Stimulated activated CD4-positive, alpha-beta T cell treated with anti-CD3 and anti-CD28 coated beads, Interleukin-4, amount 100 ng/mL, for 48 hours (primary cell): ENCODE measurements at places on chromosomes 4 and X.

DNA sequence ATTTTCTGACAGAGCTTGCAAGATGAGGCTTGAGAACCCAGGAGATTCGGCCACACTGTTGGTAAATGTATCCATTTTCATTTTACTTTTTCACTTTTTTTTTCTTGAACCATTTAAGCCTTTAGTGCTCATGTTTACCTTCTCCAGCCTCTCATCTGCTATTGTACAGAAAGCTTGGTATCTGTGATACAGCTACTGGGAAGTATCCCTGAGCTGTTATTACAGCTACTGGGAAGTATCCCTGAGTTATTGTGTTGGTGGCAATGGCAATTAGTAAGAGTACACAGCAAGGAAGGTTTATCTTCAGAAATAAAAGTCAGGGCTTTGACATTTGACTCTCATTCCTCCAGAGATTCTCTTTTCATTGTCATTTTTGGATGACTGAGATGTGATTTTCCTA is 11.8 kb downstream of the CTSO start:
- no peak for DNase-seq

DNA sequence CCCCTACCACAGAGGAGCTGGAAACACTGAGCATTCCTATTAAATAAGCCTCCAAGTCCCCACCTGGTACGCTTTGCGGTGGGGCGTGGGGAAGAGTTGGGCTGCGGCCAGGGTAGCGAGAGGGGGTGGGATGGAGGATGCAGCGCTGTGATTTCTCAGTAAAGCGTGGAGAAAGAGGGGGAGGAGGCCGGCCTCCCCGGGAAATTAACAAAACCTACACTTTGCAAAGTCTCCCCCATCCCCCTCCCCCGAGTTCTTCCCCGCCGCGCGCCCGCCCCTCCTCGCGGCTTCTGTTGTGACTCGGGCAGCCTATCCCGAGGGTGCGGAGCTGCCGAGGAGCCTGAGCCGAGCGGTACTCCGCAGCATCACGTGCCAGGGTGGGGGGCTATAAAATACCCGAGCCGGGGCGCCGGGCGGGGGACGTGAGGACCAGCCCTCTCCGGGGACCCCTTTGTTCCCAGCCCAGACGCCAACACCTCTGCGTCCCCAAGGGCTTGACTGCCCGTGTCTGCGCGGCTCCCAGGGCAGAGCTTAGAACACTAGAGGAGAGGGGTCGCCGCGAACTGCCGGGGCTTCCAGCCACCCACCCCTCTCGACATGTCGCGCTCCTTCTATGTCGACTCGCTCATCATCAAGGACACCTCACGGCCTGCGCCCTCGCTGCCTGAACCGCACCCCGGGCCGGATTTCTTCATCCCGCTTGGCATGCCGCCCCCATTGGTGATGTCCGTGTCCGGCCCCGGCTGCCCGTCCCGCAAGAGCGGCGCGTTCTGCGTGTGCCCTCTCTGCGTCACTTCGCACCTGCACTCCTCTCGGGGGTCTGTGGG is at the start of gene GSX2:
Gene GSX2 (plus strand): TSS at position 416 of the 827 bp plus-strand sequence. CDS start 182 bp downstream, at position 598.
- no peak for DNase-seq

GRCh38 chr4:140556372-140557085 is 12.2 kb downstream of the UCP1 start:
- peak; percentile 13 for DNase-seq

DNA sequence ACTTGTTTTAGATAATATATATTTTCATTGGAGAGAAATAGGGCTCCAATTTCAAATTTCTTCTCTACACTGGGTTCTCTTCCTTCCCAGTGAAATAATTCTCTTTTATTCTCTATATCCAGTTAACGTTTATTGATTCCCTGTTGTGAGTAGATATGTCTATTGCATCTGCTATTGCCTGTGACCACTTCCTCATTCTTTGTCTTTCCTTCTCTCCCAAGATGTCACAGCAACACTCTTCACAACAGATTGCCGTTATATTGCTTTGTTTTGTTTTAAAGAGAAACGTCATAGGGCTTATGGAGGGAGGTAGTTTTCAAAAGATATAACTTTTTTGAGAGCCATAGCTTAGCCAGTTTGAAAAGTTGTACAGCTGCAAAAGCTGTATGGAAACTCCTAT is 343.8 kb downstream of the ARHGAP24 start:
- DNase-seq: no peak

- DNase-seq: no peak
Measured at GRCh38 chrX:33330798-33331197, 119.4 kb upstream of the DMD start.
